Fibroblast of skin of abdomen (primary cell): ENCODE measurements at places on chromosomes 12 and 14.

DNA sequence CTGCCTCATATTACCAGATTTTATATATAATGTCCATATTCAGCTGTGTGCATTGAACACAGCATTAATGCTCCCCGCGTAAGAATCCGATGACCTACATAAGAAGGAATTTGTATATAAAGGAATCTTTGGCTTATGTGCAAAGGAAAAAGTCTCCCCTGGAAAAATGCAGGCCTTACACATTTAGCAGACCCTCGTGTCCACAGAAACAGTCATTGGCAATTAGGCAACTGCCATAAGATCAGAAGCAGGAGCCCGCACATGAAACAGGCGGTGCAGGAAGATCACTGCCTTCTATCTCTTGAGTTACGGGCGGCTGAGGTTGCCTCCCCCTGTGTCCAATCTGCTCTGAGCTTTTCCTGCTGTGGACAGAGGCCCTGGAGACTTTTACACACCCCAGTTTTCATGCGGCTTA lies 63.2 kb upstream of the RFX4 start:
- peak; percentile 86 for DNase-seq

DNA sequence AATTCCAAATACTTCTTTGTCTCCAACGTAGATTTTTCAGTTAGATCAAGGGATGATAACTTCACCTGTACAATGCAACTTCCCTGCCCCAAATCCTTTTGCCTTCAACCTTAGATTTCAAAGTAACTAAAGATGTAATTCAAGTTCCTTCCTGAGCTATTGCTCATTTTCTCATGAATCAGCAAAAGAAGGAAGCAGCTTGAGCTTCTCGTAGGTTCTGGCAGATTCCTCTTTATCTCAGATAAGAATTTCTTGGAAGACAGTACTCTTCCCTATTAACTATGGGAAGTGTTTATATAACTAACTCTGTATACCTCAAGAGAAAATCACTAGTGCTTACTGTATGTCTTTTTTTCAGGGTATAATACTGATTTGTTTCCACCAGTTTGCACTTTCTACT lies 203.8 kb downstream of the RASSF9 start:
- DNase-seq: peak; percentile 33

GRCh38 chr14:40629144-40629543 lies 977.5 kb upstream of the LRFN5 start:
- no peak for DNase-seq

DNA sequence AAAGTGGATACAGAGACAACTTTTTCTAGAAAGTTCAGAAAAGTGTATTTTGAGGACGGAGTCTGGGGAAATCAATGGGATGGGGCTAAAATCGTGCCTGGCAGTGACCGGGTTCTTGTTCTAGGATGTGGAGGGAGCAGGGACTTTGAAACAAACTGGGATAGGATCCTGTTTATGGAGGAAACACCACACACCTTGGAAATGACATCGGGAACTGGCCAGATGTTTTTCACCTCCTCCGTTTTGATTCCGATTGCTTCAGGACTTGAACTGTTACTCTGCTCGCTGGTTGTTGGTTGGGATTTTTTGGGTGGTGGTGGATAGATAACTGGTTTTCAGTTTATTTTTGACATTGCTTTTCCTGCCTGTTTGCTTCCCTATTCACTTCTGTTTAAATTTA lies 506 bp downstream of the EMP1 start:
- DNase-seq: no peak

DNA sequence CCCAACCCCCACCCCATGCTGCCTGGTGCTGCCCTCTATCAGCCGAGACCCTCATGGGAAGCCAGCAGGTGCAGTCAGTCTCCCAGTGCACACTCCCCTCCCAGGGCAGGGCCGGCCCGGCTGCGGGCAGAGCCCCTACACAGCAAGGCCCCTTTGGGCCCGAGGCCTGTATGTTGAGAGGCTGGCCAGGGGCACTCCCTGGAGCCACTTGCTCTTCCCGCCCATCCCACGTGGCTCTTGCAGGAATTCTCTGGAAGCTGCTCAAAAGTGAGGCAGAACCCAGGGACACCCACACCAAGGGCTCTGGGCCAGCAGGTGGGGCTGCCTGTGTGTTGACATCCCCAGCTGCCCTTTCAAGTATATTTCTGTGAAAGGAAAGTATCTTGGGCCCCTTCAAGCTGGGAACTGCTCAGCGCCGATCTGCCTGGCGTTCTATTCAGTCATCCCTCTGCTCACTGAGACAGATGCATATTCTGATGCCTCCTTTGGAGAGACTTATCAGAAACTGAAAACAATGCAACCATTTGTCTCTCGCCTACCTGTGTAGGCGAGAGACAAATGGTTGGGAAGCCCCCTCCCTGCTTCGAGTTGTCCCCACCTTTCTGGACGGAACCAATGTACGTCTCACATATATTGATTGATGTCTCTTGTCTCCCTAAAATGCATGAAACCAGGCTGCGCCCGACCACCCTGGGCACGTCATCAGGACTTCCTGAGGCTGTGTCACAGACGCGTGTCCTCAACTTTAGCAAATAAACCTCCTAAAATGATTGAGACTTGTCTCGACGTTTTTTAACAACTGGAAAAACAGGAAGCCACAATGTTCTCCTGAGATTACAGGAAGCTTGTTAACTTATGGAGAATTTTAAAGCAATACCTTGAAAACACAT lies 6.0 kb downstream of the GPR132 start:
- no peak for DNase-seq

- peak; percentile 70 for DNase-seq
Measured at GRCh38 chr12:108360487-108360886, 21.4 kb upstream of the CMKLR1 start.

- DNase-seq: peak; percentile 97
Measured at GRCh38 chr12:2284321-2284813, 231.6 kb downstream of the CACNA1C start.

- DNase-seq: no peak
Measured at GRCh38 chr14:103563226-103563620, 463 bp downstream of the COA8 start.

DNA sequence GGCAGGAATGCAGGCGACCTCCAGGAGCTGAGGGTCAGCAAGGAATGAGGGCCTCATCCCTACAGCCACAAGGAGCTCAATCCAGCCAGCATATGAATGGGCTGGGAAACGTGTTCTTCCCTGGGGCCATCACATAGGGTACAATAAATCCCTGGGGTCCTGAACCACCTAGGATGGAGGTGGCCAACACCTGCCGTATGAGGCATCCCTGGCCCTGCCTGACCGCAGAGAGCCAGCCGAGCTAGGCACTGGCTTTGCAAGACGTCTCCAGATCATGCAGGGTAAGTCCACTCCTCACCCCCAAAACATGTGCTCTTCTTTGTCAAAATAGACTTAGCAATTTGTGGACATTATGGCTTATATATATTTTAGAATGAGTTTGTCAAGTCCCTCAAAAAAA lies 303.7 kb upstream of the DIO3 start:
- no peak for DNase-seq

GRCh38 chr12:90106568-90106967 lies 397.9 kb upstream of the ATP2B1 start:
- no peak for DNase-seq

GRCh38 chr14:100657780-100658179 lies 68.9 kb upstream of the DLK1 start:
- no peak for DNase-seq

- DNase-seq: no peak
Measured at GRCh38 chr12:52300796-52301691, 9.7 kb upstream of the KRT81 start.

DNA sequence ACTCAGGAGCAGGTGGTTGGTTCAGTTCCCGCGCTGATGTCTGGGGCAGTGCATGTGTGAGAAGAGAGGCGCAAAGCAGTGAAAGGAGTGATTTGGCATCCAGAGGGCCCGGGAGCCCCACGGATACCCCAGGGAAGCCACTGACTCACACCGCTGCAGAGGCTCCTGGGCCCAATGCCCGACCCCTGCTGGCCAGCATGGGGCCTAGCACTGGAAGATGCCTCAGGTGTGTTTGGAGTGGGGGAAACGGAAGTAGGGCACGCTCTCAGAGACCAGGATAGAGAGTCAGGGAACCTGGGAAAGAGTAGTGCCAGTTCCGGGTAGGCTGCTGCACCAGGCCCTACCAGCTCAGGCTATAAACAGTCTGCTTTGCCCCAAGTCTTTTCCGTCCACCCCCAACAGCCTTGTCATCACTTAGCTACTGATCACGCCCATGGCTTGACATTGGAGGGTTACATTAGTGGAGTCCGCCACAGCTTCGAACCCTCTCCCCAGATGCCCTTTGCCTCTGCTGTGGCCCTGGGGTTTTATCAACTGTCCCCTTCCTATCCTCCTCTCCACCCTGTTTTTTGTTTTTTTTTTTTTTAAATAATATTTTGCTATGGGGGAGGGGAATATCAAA lies 9.5 kb upstream of the CSAD start:
- DNase-seq: peak; percentile 62

DNA sequence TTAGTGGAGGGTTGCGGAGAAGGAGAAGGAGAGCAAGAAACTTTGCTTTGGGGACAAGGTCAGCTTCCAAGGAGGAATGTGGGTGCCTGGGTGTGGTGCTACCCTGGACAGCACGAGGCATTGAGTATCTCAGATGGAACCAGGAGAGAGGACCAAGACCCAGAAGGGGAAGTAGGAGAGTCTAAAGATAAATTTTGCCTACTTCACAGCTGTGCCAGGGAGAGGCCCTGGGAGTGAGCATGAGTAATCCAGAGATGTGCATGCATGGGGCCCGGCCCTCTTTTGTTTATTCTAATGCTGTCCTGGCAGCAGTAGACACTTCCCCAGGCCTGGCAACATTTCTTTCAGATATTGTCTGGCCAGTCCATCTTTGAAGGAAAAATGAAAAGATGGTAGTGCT lies 49.5 kb upstream of the GNPNAT1 start:
- peak; percentile 31 for DNase-seq

DNA sequence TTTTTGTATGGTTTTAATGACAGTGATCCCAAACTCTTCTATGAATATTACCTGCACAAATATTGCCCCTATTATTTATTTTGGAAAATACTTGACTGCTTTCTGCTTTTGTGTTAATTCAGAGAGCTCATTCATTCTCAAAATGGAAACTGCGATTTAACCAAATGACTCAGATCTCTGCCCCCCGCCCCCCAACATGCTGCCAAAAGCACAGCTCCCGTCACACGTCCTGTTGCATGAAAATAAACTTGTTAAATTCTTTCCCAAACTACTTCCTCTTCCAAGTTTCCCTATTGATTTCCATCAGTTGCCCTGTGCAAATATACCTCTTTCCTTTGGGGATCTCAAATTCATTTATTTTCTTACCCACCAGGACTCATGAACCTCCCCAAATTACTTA lies 18.0 kb upstream of the NRDE2 start:
- no peak for DNase-seq

DNA sequence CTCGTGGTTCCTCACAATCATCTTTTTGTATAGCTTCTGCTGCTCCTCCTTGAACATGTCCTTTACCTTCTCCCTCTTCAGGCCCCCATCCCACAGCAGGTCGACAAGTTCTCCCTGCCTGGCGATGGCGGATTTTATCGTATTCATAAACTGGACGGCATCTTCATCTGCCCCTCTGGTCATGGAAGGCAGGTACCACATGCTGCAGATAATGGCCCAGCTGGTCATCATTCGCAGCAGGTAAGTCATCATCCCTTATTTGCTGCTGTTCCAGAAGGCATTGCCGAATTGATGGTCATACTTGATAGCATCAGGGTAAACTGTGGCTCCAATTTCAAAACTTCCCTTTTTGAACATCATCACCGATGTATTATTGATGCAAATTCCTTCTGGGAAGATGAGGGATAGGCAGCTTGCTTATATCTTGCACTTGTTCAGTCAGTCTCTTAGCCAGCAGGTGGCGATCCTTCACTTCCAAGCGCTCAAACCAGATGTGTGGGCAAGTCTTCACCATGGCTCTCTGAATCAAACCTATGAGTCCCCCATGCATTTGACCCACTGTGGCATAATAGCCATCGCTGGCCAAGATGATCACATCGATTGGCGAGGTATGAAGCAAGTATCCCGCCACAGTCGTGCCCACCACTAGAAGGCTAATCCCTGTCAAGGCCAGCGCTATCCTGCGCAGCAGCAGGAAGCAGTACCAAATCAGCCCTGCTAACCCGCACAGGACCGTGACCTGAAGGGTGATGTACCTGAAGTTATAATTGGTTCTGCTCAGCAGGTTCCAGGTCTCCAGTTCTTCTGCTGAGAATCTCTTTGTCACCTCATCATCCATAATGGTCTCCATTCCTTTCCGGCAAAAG lies 381.5 kb upstream of the STXBP6 start:
- DNase-seq: no peak

- no peak for DNase-seq
Measured at GRCh38 chr14:100670017-100670752, 56.5 kb upstream of the DLK1 start.

DNA sequence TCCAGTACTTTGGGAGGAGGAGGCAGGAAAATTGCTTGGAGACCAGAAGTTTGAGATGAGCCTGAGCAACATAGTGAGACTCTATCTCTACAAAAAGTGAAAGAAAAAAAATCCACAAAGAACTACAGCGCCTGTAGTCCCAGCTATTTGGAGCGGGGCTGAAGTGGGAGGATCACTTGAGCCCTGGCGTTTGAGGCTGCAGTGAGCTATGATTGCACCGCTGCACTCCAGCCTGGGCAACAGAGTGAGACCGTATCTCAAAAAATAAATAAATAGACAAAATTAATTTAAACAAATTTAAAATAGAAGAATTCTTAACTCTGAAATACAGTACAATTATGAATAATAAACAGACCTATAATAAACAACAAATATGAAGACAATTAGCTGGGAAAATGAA lies 40.9 kb downstream of the ATL1 start:
- DNase-seq: no peak

GRCh38 chr14:88023658-88024187 lies 18.8 kb downstream of the GPR65 start:
- no peak for DNase-seq

DNA sequence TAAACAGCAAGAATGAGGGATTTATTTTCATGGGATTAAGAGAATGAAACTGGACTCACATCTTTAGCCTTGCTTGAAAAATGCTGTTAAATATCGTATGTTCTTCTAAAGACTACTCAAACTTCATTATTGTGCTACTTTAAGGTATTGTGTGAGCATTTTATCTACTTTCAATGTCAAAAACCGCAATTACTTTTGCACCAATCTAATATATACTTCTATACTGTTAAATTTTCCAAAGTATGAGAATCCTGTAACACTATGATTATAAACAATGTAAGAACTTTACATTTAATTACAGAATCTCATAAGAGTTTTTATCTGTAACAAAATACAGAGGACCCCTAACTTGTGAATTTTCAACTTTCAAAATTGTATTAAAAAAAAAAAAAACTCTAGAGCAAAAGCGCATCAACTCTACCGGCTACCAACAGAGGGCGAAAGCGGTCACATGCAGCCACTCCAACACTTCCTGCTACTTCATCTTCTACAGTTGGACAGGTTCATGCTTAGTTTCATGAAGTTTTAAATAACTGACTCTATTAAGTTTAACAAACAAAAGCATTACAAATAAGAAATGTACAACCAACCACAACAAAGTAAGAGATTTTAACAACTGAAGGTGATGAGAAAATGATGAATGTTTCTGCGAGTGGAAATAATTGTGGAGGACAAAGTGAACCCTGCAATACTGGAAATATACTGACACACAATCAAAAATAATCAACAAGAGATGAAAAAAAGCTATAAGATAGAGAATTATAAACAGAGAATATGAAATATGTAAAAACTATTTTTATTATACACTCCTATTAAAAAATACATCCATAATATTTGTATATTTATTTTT lies 210.9 kb downstream of the MED13L start:
- peak; percentile 40 for DNase-seq
